AG20443 (cell line): ENCODE measurements at places on chromosomes 1 and 21.

- DNase-seq, result no peak
These were observed 9.3 kb downstream of the COQ8A start for GRCh38 chr1:226949401-226949800.

- DNase-seq, result no peak
These were observed 275.1 kb upstream of the GJB5 start for GRCh38 chr1:34479731-34480130.

DNA sequence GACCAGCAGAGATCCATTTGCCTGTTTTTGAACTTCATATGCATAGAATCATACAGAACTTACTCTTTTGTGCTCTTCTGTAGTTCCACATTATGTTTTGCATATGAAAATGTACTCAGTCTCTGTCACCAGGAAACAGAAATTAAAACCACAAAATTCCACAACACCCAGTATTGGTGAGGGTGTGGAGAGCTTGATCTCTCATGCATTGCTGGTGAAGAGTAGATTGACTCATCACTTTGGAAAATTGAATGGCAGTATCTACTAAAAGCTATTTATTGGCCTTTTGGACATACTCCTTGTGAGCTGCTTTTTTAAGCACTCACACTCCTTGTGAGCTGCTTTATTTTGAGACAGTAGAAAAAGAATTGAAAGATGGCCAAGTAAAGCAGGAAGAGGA lies 43.3 kb downstream of the VTCN1 start:
- DNase-seq, result no peak

DNA sequence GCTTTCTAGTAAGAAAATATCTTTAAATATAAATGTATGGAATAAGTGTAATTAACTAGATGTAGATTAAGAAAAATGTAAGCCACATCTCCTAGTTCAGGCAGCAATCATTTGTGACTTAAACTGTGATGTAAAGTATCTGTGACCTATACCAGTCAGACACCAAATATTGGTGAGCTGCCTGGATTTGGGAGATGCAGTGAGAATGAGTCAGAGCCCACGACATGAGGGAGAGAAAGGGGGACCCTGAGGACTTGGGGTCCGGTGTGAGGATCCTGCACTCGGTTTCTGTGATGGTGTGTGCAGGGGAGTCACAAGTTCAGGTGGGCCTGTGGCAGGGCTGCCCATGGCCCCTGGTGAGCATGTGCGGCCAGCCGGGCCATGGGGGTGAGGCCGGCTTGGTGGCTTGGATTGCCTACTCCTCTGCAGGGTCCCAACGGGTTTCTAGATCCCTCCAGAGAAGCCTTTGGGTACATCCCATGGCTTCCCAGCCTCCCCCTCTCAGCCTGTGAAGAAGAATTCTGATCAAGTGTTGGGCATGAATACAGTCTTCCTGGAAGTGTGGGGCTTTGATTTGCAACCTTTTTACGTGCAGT lies 19.0 kb upstream of the ABCG1 start:
- DNase-seq, result peak; percentile 18

DNA sequence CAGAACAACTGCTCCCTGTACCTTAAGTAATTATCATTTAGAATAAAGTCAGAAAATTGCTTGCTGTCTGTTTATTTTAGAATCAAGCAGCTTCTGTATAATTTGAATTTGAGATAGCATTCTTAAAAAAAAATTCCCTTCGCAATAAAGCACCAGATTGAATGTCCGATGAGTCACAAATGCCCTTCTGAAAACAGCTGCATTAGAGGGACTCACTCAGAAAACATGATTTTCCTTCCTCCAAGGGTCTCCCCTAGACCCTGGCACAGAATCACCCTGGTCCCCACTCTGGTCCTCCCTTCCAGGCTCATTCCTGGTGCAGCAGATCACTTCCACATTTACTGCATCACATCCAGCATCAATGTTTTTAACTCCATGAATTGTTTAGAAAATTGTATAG lies 471.1 kb upstream of the VAMP3 start:
- DNase-seq, result peak; percentile 54

GRCh38 chr21:29025328-29025713 lies 853 bp downstream of the USP16 start:
- peak; percentile 19 for DNase-seq
